Stimulated activated naive CD4-positive, alpha-beta T cell treated with Interleukin-2 at 50 U/mL for 16 hours (primary cell): ENCODE measurements at places on chromosomes 1 and 21.

GRCh38 chr21:41674402-41674801 is 92.5 kb downstream of the RIPK4 start:
- no peak for DNase-seq

DNA sequence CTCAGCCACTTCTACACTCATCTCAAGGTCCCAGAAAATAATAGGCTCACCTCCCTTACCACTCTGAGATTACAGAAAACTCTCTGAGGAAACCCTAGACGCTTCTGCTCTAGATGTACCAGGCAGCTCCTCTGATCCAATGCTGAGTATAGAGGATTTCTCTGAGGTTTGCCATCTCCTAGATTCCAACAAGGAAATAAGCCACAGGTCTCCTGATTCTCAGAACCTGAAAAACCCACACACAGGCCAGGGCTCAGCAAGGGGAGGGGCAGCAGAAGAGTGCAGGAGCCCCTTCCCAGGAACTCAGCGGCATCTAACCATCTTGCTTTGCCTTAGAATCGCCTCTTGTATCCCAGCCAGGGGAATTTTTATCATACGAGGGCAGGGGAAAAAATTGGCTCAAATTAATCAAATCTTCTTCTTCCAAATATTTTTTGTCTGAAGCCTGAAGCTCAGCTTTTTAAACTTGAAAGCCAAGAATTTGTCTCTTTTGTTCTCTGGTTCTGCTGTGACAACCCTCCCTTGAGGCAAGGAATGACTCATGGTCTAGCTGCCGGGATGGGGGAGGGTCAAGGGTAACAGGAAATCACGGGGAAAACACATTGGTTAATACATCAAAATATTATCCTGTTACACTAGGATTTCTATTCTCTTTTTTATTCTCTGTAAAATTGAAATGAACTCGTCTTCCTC is 30.8 kb downstream of the GORAB start:
- no peak for DNase-seq

DNA sequence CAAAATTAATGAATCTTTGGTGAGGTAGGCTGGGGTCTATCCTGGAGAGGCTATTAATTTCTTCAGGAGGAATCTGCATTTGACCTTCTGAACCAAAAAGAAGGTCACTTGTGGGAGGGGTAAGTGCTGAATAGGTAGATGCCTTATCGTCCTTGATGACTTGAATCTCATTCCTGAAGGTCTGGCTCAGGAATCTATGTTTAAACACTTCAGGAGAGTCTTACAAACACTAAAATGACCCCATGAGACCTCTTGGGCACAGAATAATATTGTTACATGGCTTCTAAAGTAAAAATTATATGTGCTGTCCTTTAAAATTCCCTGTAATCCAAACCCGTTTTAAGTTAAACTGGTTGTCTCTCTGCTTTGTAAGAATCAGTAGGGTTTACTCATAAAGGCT is 55.0 kb upstream of the FGGY start:
- no peak for DNase-seq

DNA sequence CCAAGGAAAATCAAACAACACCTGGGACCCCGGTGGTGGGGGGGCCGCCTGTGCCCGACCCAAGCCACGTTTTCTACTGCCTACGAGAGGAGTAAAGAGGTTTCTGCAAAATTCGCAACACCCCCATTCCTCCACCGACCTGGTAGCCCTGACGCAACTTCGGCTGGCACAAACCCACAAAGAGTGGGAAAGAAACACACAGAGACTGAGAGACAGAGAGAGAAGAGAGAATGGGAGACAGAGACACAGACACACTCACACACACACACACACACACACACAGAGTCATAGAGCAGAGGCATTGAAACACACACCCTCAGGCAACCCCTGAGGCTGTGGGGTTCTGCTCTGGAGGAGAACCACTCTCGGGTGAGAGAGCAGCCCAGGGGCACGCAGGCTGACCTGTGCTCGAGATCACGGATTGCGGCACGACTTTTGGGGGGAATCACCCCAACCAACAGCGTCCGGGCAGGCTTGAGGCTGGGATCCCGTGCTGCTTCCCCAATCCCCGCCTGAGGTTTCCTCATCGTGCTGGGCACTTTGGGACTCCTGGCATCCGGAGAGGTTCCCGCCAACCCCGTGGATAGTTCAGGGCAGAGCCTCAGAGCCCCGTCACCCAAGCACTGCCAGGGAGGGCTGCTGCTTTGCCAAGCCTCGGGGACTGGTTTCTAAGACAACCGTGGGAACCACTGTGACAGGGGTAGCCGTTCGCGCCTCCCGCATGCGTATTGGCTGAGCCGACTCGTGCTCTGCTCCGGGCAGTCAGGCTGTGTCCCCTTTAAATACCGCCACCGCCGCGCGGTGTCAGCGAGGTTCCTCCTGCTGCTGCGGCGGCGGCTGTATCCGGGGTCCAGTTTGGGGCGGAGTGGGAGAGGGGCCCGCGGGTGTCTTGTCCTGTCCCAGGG is 682.4 kb upstream of the TPTE start:
- no peak for DNase-seq

GRCh38 chr1:160451119-160451858 is 50.9 kb downstream of the VANGL2 start:
- no peak for DNase-seq

- no peak for DNase-seq
Observed at GRCh38 chr1:42420911-42421585, 34.8 kb downstream of the ZMYND12 start.

DNA sequence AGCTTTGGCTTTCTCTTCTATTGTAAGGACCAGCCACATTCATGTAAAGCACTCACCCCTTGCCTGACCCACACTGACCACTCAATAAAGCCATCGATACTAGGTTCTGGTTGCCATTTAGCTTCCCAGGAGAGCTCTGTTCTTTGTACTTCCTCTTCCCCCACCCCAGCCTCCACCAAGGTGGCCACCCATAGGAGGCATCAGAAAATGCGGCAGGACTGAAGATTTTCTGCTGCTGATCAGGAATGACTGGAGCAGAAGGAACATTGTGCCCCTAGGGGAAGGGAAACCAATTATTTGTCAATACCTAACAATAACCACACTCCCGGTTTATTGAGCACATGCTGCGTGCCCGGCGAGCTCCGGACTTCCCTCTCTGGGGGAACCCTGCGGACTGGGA is 5.2 kb upstream of the SMIM12 start:
- DNase-seq: no peak

DNA sequence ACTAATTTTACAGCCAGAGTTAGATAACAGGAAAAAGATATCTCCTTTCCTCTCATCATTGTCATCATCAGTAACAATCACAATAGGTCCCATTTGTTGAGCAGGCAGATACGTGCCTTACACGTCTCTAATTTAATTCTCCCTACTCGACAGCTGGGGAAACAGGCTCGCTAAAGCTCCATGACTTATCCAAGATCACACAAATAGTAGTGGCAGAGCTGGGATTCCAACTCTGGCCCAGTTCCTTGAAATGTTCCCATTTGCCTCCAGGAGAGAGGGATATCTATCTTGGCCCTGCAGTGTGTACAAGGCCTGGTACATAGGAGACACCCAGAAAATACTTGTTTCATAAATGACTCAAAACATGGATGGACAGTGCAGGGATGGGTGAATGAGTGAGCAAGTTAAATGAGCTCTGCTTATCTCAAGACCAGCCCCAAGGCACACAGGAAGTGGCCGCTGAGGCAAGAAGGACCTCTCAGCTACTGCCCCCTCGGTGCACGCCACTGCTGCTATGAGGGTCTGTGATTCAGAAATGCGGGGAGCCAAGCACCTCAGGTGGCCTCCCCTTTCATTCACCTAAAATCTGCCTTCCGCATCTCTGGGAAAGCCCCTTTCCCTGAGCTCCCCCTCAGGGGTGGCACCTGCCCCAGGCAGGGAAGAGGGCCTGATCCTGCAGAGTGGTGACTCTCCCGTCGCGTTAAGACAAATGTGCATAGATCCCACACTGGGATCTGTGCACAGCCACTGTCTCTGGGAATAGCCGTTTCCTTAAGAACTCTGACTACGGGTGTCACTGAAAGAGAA is 3.6 kb downstream of the KCNN3 start:
- no peak for DNase-seq

GRCh38 chr1:217134857-217135568 is 411.8 kb upstream of the ESRRG start:
- DNase-seq: no peak

- no peak for DNase-seq
Observed at GRCh38 chr1:11070876-11071275, 11.1 kb upstream of the SRM start.

DNA sequence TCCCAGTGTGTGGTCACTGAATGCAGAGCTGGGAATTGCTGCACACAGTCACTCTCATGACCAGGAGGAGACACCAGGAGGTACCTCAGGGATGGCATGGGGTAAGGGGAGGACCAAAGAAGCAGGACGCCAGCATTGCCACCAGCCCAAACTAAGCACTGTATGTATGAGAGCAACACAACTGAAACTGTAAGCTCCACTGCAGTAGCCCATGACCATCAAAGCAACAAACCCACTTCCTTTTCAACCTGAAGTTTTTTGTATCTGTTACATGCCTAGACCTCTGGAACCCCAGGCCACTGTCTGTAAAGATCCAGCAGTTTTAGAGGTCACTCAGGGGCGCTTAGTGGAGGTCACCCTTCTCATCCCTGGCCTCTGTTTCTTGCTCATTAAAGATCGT is 164.3 kb downstream of the SETD4 start:
- no peak for DNase-seq

DNA sequence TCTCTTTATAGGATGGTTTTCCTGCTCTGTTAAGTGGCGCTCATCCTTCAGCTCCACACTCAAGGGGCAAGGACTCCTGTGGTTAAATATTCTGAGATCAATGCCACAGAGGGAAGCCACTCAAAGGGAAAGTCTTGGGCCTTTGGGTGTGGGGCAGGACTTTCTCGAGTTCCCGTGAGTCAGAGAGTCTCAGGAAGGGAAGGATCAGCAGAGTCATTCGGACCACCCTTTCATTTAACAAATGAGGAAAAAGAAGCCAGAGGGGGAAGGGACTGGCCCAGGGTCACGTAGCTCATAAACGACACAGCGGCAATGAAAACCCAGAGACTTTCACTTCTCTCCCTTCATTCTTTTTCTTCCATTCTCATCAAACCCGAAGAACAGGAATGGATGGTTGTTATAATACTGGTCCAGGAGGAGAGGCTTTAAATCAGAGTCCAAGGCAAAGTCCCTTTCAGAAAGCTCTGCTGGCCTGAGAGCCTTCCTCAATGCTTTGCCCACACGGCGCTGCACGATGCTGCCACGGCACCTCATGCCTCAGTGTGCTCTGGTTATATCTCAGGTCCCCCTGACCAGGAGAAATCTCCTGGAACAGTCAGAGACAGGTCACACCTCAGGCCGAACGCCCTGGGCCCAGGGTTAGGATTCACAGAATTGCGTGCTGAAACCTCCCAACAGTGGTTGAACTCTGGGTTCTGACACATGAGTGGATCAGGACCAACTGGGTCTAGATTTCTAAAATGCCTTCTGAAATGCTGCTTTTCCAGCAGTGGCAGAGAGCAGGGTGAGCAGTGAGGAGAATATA is 65.3 kb downstream of the TENT5C start:
- DNase-seq: no peak

DNA sequence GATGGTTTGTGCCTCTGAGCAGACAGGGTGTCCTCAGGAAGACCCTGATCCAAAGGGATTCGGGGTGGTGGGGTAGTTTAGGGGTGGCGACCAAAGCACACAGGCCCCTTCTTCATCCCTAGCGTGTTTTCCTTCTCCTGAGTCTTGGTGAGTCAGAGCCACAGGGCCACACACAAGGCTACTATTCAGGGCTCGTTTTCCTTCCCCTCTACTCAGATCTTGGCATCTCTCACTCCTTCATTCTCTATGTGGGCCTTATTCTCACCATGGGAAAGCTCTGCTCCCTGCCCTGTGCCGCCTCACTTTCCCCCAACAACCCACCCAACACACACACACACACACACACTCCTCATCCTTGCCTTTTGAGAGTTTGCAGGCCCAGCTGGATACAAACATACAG is 43.6 kb upstream of the WNT2B start:
- DNase-seq: no peak

DNA sequence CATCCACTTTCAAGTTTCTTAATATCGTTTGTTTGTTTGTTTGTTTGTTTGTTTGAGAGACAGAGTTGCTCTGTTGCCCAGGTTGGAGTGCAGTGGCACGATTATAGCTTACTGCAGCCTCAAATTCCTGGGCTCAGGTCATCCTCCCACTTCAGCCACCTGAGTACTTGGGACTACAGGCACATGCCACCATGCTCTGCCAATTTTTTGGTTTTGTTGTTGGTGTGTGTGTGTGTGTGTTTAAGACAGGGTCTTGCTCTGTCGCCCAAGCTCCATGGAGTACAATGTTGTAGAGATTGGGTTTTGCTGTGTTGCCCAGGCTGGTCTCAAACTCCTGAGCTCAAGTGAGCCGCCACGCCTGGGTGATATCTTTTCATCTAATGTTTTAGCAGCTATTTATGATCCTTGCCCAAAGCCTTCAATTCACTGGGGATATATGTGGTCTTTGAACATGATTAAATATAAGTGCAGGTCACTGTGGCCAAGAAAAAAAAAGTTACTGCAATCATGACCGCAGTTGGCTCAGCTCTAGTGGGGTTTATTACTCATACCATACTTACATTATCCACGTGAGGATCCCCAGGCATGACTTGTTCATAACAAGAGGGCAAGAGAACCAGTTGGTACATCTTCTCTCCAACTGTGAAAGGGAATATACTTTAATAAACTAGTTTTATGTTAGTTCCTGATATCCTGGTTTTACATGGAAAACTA is 8.0 kb downstream of the RRP1B start:
- no peak for DNase-seq

GRCh38 chr1:226864311-226864710 is 6.1 kb upstream of the PSEN2 start:
- no peak for DNase-seq

DNA sequence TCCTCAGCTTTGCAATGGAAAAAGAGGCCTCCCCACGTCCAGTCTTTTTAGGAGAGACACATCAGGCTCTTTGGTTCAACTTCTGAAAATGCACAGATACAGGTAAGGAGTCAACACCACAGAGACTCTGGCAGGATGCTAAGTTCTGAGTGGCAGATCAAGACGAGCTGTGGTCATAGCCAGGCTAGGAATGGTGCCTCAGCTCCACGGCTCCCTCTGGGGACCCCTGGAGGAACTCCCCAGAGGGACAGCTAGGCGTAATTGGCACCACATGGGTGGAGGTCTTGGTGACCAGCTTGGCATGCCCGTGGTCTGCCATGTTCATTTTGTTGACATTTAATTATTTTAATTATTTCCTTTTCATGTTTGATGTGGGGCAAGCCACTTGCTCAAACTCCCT is 206.1 kb downstream of the KAZN start:
- no peak for DNase-seq

DNA sequence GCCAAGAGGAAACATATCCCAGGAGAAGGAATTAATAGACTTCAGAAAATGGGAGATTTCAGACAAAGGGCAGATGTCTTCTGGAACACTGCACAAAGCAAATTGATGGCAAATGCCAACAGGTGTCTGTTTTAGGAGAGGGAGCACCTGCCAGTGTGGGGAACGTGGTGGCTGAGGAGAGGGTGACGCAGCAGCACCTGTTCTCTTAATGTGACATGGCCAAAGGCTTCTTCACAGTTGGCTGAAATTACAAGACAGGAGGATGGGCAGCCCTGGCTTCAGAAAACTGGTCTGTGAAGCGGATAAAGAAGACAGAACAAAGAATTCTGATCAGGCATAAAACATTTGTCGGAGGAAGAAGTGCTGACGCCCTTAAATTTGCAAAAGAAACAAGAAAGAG is 178.7 kb upstream of the RUNX1 start:
- DNase-seq: no peak

- no peak for DNase-seq
Observed at GRCh38 chr1:246856371-246856770, 75.4 kb downstream of the AHCTF1 start.

GRCh38 chr1:210663730-210664573 is 335.2 kb downstream of the HHAT start:
- no peak for DNase-seq
